ENCODE measurements at places on chromosomes 5 and 9.

- DNase-seq, result no peak
These were observed 82.5 kb downstream of the PSD2 start for GRCh38 chr5:139878093-139878492.

DNA sequence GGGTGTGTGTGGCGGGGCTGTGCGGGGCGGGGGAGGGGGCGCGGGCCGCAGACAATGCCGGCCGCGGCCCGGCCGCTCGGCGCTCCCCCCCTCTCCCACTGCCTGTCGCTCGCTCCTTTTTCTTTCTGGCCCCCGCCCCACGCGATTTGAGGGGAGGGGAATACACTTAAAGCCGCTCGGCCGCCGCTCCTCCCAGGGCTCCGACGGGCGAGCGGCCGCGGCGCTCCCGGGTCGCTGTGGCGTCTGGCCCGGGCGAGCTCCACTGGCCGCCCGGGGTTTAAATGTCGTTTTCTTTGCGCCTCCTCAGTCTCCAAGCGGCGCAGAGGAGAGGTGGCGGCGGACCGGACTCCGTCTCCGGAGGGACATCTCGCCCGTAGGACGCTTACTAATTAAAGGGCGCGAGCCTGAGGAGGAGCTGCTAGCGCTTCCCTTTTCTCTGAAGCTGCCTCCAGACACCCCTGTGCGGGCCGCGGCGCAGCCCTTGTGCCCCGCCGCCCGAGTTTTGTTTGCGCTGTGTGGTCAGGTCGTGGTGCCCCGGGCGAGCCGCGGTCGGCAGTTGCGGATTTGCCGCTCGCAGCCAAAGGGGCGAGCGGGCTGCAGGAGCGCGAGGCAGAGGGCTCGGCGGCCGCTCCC lies 1.4 kb downstream of the ZSWIM6 start:
- peak; percentile 25 for DNase-seq

DNA sequence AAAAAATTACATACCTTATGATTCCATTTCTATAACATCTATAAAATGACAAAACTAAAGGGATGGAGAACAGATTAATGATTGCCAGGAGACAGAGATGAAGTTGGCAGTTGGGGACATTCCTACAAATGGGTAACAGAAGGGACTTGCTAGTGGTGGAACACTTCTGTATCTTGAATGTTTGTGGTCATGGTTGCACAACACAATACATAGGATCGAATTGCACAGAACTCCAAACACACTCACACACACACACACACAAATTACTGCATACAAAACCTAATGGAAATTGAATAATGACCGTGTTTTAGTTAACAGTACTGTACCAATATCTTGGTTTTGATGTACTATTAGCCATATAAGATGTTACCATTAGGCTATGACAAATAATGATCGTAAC lies 330.7 kb upstream of the POU5F2 start:
- no peak for DNase-seq

GRCh38 chr5:85049020-85049419 lies 664.3 kb upstream of the EDIL3 start:
- DNase-seq, result no peak

GRCh38 chr5:56207537-56207936 lies 25.6 kb downstream of the ANKRD55 start:
- DNase-seq, result no peak

GRCh38 chr5:112866739-112867138 lies 5.7 kb downstream of the SRP19 start:
- DNase-seq, result no peak

DNA sequence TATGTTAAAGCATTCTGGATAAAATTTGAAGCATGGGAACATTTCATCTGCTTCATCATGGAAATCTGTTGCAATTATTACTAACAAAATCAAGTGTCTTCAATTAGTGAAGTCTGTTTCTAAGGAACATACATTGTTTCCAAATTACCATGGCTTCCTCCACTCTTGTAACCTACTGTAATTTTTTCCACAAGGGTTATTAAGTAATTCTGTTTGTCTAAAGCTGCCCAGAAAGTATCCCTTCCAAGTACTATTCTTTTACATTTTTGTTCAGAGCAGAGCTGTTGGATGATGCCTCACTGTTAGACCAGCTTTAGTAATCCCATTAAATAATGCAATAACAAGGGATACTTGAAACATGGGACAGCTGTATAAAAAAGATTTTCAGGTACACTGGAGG lies 483.5 kb upstream of the CD180 start:
- no peak for DNase-seq

DNA sequence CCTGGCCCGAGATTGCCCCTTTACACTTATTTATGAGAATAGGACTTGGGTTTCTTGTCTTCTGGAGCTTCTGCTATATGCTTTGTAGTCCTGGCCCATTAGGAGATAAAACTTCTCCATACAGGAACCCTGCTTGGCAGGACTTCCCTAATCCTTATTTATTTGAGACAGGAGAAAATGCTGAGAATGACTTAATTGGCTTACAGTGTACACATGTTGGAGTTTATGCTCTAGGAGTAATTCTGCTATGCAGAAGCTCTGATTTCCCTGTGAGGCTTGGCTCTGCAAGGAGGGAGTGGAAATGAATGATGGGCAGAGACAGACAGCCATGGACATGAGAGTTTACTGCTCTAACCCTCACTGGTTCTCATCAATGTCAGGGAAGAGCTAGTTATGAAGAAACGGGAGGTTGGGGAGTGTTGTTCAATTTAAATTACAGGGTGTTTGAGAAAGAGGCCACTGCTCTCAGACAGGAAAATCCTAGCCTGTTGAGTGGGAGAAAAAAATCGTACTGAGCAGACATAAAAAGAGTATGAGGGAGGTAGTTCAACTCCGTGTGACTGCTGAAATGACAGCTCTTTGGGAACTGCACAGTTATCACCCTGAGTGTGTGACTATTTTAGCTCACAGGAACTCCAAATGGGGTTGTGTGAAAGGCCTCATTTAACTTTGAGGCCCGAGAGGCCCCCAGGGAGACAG lies 37.5 kb downstream of the ACTBL2 start:
- no peak for DNase-seq

DNA sequence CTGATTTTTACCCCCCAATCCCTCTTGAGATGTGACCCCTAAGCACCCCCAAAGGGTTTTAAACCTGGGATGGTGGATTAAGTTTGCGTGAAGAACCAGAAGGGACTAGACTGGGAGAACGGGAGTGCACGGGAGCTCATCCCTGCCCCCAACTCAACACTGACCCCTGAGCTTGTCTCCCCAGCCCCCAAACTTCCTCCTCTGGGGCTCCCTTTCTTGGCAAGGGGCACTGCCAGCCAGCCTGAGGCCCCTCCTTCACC lies 5.0 kb upstream of the SET start:
- DNase-seq, result no peak

GRCh38 chr9:121902461-121903135 lies 190.5 kb downstream of the TTLL11 start:
- DNase-seq, result no peak

All from NCI-H446 (cell line).